ENCODE measurements at places on chromosomes 4 and X.

DNA sequence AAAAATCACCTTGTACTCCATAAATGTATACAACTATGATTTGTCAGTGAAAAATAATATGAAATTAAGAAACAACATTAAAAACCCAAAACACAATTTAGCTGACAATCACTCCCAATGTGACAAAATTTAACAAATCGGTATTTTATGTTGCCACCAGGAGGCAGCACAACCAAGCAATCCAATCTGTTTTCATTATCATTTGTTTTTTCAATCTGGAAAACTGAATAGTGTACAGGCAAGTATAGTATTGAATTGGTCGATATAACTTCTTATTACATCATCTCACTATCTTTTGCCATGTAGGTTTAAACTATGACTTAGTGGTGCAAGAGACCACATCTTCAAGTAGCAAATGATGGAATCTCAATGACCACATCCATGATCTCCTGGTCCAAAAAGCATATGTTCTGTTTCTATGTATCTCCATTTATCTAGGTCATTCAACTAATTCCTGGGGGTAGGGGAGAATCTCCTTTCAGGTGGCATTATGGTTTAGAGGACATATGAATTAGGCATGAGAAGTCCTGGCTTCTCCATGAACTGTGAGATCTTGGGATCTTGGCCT lies 112.9 kb upstream of the AGA start:
- DNase-seq, result no peak

GRCh38 chr4:30727409-30727808 lies 7.2 kb downstream of the PCDH7 start:
- no peak for DNase-seq

DNA sequence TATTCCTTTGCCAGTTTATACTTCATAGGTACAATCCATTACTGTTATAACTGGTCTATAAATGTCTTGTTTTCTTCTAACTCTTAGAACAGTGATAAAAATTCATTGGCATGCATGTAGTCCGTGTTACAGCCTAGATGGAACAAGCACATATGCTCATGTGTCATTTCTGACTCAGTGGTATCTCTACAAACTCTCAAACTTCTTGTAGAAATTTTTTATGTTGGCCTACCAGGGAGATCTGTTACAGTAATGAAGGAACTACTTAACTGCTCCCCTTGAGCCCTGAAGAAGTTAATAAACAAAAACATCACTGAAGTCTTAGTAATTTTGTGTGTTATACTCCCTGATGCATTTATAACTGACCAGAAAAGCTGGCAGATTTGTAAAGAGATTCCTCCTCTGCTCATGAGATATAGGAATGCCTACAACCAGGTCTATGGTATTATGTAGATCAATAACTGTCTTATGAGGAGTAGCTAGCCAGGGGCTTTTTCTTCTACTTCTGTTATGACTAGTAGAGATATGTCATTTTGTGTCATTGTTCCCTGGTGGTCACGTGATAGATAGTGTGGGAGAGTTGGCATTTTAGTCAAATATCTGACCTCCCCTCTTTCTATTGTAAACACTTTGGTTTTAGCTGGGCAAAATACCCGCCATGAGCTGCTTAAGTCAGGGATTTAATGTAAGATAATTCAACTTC lies 53.7 kb upstream of the FAAH2 start:
- DNase-seq, result no peak

DNA sequence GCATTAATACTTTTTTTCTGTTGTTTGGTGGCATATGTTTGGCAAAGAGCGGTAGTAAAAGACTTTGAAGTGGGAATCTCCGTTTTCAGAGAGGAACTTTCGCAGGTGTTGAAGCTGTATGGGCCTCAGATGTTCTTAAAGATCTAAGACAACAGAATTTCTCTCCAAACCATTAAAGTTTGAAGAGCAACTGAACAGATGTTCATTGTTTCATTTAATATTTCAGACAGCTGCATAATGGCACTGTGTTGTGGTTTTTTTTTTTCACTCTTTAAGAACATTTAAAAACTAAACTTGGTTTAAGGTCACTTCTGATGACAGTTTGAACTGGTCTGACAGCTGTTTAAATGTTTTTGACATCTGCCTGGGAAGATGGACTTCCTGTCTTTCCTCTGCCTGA lies 882.7 kb upstream of the PCDH10 start:
- DNase-seq, result no peak

DNA sequence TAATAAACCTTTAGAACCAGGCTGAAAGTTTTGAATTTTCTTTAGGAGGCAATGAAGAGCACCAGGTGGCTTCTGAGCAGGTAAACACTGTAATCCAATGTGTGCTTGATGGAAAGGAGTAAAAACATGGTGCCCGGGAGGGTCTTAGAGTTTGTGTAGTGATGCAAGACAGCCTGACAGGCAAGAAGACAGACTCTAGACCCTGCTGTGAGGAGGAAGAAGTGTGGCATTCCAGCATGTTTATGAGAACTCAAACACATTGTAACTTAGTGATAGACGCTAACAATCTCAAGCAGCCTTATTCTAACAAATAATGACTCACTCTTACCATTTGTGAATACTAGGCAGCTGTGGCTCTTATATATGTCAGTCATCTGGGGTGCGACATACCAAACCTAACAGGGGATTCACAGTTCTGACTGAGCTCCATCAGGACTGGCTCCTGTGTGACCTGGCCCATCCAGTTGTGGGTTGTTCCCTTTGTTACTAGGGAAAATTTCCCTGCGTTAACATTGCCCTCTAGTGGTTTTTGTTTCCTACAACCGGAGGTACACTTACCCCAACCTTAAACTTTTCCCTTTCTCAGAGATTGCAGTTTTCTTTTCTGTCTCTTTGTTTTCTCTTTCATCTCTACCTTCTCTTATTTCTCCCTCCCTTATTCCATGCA lies 53.8 kb downstream of the VSIG4 start:
- DNase-seq, result peak; percentile 69

DNA sequence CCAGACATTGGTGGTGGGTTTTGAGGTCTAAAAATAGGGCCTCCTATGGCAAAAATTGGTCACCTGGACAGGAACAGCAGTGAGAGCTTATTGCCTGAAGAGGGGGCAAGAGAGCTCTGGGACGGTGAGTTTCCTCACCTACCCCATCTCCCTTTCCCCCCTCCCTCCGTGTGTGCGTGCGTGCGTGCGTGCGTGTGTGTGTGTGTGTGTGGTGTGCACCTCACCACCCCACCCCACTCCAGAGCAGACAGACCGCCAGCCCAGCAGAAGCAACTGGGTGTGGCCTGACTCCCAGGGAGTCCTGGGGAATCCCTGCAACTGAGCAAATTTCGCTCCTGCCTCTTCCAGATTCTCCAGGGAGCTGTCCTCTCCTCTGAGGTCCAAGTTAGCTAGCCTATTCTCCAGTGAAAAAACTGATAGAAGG lies 44.7 kb downstream of the PRPS1 start:
- DNase-seq, result peak; percentile 89

GRCh38 chrX:47264483-47265173 lies 31.8 kb downstream of the USP11 start:
- DNase-seq, result no peak

DNA sequence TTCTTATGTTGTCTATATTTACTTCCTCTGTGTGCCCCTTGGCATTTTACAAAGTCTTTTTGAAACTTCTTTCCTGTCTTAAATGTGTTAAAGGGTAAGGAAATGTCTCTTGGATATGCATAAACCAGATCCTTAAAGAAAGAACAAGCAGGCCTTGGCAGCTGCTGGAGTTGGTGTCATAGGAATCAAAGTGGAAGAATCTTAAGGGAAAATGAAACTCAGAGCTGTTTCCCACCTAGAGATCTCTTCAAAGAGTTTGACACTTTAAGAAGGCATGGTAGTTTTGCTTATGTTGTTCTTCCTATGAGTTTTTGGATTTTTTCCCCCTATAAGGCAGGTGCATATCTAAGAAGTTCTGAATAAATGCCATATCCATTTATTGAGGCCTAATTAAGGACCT lies 37.0 kb upstream of the CWH43 start:
- DNase-seq, result no peak

- DNase-seq, result no peak
Observed at GRCh38 chr4:110610940-110611831, 11.7 kb downstream of the PITX2 start.

Measured in islet precursor cell (in vitro differentiated cells).